ENCODE measurements at places on chromosomes 2 and 18.

DNA sequence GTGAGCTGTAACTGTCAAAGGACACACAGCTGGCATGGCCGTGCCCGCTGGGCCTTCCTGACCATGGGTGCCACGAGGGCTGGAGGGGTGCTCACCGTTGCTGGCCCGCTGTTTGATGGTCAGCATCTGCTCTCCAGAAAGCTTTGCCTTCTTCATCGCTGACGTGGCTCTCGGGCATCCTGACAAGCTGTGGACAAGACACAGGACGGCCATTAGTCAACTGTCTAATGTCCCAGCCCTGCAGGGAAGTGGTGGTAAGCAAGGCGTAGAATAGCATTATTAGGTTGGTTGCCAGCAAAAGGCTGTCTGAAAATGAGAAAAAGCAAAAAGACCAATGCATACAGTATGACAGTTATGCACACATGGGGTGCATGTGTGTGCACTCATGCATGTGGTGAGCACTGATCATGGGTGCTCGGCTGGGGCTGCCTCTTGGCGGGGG, 64.7 kb upstream of the PXDN start:
- no peak for DNase-seq

DNA sequence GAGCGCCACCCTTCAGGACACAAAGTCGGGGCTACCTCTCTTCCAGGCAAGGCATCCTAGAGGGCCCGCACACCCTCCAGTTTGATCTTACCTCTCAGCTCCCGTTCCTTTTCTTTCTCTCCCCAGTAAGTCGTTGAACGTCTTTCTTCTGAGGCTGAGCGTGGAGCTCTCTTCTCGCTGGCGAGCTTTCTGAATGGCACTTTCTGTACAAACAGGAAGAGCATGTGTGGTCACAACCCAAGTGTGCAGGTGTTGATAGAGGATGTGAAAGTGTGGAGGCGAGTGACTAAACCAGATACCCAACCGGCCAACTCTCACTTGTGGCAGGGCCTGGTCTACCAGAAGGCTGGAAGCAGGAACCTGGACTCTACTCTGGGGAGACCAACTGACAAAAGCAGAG, at the start of gene AFF3:
Gene AFF3 (minus strand): TSS at position 198 of the 400 bp plus-strand sequence. CDS start 38,136 bp downstream, outside the sequence.
- DNase-seq: peak; percentile 28

DNA sequence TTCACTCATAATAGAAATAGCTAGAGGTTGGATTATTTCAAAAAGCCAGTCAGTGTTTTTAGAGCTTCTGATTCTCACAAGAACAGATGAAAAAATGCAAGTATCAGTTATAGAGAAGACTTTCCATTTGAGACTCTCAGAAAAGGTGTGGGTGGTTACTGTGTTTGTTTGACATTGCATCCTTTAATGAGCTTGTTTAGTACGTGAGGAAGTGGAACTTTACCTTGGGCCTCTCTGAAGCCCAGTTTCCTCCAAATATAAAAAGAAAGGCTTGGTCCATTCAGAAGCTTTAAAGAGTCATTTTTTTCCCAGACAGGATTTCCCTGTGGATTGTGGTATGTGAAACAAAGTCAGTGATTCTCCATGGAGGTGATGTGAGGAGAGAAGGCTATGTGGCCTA, 89.9 kb upstream of the RANBP2 start:
- no peak for DNase-seq

DNA sequence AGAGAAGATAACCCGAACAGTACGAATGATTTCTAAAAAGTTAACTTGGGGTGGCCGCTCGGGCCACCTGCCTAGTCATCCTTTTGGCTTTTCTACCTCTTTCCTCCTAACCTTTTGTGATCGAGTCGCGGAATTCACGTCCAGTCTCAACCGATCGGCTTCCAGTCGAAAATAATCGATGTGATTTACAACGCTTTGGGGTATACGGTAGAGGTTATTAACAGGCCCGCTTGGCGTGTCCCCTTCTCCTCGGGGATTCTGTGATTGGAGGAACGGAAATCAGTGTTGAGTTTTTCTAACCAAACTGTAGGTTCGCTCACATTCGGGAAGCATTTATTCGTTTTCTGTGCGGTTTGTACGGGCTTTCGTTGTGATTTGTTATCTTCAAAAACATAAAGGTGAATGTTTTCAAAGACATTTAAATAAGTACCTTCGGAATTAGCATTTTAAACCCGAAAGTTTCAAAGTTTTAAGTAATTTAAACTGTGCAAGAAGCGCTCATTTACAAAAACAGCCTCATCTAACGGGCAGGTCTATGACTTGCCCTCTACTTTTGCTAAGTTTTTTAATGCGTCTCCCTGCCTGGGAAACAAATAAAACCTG, 588 bp upstream of the FOXI3 start:
- DNase-seq: no peak

DNA sequence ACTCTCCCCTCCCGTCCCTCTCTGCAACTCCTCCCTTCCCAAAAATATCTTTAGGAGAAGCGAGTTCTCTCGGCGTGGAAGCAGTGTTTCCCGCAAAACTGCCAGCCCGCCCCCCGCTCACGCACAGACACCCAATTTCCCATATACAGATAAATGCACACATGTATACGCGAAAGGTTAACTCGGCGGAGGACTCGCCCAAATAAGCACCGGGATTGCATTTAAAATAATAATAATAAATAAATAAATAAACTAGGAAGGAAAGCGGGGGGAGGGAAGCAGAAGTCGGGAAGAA, 70.0 kb upstream of the PSMD14 start:
- DNase-seq: no peak

- DNase-seq: no peak
These were observed 53.4 kb downstream of the SPIRE1 start for GRCh38 chr18:12604445-12605007.

DNA sequence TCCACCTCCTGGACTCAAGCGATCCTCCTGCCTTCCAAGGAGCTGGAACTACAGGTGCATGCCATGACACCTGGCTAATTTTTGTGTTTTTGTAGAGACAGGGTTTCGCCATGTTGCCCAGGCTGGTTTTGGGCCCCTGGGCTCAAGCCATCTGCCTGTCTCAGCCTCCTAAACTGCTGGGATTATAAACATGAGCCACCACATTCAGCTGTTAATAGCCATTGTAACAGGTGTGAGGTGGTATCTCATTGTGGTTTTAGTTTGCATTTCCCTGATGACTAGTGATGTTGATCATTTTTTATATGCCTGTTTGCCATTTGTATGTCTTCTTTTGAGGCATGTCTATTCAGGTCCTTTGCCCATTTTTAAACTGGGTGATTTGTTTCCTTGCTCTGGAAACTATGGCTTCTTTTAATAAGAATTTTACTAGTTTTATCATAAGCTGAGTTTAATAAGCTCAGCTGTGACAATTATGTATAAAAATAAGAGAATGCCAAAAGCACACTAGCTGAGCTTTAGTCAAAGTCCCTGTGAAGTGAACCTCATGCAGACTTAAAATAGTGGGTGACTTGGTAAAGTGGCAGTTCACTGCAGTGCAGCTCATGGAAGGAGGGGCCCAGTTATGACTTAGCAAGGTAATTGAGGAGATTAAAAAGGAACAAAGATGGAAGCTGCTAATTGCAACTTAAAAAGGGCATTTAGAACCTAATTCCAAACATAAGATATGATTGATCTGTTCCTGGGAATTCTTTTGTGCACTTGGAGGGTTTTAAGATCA, 465.1 kb downstream of the TGIF1 start:
- DNase-seq: no peak

GRCh38 chr2:120771781-120772208, 36.1 kb downstream of the GLI2 start:
- no peak for DNase-seq

DNA sequence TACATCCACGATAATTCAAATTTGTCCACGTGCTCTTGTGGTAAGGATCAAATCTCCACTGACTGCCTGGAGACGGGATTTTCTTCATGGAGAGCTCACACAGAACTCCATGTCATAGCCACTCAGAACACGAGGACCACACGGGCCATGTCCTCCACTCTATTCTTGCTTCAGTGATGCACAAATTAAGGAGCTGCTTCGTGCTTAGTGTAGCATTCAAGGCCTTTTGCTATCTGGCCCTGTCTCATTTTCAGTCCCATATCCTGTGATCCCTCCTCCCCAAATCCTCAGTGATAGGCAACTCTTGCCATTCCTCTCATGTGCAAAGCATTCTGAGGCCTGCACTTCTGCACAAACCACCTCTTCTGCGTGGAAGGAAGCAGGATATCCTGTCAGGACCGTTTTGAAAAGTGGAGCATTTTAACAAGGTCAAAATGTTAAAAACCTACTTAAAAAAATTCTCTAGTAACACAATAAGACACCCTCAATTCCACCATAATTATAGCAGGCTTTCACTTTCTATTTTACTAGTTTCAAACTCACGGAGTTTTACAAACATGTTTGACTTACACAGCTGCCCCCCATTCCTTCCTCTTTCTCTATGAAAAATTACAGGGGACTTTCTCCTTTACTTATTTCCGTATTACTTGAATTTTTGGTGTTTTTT, 35.2 kb downstream of the ST3GAL5 start:
- peak; percentile 34 for DNase-seq

GRCh38 chr18:48308755-48309575, 100.2 kb downstream of the ZBTB7C start:
- no peak for DNase-seq

DNA sequence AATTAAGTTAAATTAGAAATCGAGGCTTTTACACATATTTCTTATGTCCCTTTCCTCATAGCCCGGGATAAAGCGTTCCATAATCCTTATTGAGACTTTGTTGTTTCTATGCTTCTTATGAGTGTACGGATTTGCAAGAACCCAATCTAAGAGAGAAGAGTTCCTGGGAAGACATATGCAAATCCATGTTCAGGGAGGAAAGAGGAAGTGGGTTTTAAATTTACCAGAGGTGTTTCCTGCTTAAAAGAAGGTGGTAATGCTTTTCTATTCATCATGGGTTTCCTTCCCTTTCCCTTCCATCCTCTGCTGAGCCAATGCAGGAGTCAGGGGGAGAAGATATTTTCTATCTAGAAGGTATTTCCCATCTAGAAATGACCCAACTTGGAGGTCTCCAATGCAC, 345.8 kb downstream of the ZNF516 start:
- DNase-seq: no peak

- DNase-seq: no peak
These were observed 5.2 kb downstream of the TMEM127 start for GRCh38 chr2:96260387-96261260.

DNA sequence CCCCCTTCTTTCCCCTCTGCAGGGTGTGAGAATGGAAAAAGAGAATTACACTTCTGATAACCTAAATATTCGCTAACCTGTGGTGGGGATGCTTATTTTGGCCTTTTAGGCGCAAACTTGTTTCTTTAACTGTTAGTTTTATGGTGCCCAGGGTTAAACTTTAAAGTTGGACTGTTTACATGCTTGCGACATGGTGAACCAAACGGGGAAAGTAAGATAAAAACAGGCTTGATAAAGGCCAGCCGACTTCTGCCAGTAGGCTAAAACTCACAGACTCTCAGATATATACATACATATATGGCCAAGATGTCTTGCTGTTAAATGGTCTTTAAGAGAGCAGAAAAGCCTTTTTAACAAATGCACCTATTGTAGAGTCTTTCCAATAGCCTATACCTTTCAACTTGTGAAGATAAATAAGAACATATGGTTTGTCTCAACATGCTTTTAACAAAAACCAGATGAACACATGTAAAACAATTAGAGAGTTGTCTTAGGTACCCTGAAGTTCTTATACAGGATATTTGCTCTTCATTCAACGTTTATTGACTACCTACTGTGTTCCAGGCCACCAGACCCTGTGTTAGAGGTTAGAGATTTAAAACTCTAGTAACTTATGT, 29.0 kb downstream of the PRKCE start:
- DNase-seq: no peak

- no peak for DNase-seq
These were observed 5.8 kb upstream of the PROM2 start for GRCh38 chr2:95268211-95269035.

GRCh38 chr2:30480703-30481322, 33.8 kb downstream of the LCLAT1 start:
- no peak for DNase-seq

DNA sequence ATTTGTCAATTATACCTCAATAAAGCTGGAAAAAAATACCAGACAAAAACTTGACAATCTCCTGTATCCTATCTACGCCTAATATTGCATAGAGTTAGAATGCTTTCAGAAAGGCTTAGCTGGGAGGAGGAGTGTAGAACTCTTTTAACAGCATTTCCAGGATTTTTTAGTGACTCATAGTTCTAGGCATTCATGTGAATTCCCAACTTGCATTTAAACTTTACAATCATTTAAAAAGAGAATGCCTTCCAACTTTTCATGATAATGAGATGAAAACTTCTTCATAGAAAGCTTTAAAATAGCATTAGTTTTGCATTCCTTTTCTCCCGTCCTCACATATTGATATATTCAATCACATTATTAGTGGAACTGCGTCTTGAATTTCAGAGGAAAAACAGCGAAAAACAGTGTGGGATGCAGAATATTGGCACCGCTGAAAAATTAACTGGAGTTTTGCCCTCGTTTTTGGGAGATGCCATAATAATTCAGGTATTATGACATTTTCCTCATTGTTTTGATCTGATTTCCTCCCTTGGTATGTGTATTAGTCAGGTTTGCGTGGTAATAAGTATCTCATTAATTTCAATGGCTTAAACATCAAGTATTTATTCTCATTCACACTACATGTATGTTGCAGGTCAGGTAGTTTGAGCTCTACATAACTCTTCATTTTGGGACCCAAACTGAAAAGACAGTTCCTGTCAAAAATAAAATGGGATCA, 293.2 kb upstream of the FIGN start:
- DNase-seq: no peak

GRCh38 chr2:224426656-224427055, 24.7 kb upstream of the FAM124B start:
- DNase-seq: no peak

- no peak for DNase-seq
These were observed 437.2 kb upstream of the ID2 start for GRCh38 chr2:8244639-8245038.

DNA sequence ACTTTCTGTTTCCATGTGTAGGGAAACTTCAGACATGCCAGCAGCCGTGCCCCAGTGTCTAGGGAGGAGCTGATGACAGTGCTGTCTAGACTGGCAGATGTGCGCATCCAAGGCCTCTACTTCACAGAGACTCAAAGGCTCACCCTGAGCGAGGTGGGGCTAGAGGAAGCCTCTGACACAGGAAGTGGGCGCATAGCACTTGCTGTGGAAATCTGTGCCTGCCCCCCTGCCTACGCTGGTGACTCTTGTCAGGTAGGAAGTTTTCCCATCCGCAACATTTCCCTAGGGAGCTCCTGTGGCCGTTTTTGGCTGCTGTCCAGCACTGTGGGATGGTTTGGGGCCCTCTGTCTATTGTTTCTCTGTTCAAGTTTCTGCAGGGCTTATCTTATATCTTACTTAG, 143.1 kb upstream of the TTC39C start:
- DNase-seq: peak; percentile 71

DNA sequence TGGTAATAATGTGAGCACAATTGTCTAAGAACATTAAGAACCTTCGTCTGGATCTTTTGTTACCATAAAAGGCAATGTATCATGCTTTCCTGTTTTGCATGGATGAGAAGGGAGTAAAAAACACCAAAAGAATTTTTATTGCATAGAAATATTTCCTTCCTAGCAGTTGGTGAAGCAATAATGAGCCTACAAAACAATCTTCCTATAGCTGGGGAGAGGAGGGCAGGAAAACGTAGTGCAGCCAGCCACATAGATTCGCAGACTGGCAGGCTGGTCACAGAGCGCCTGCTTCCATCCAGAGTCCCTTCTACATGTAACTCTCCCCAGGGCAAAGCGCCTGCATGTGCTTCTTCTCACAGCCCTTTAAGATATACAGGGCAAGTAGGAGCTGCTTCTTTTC, 190.4 kb downstream of the BABAM2 start:
- no peak for DNase-seq
